ENCODE measurements at places on chromosomes 6 and 20.

DNA sequence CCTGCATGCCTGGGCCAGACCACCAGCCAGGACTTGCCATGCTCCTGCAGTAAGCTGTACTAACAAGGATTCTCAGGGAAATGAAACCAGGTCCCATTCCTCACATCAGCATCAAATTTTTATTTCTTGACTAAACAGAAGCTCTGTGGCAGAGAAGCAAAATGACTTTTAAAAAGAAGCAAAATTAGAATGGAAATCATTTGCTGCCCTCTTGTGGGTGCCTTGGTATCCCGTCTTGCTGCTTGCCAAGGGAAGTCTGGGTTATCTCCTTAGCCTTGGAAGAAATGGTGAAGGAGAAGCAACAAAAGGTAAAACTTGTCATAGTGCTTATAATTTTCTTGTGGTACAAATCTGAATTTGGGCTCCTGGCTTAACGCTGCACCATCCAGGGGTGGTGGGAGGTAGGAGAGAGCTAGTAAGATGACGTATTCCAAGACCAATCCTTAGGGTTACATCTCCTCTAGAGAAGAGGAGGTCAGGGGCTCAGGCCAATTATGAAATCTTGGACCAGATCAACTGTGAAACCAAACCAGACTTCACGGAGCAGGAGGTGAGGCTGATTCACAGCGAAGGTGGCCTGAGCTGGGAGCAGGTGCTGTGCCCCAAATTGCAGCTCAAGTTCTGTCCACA lies 107.5 kb downstream of the FAXC start:
- peak; percentile 6 for DNase-seq

GRCh38 chr6:40492187-40492586 lies 95.0 kb downstream of the LRFN2 start:
- DNase-seq: no peak

DNA sequence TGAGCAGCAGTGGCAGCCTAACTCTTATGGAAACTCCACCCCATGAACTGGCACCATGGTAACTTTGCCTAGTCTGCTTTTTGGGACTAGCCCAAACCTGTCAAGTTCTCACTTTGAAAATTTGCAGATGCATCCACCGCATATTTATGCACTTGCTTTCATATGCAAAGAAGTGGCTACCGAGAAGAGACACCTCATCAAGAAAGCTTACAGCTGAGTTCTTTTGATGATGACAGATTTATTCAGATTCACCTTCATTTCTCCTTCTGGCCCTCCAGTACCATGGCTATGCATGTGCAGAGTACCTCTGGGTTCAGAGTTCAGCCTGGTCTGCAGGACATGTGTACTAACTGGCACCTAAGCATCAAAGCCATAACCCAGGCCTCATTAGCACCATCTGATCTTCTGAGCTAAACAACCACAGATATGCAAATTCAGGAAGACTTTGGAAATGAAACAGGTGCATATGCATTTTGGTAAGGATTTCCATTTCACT lies 154.3 kb upstream of the TENT5A start:
- DNase-seq: no peak

GRCh38 chr6:89999945-90000825 lies 105.9 kb downstream of the GJA10 start:
- DNase-seq: no peak

GRCh38 chr20:63102721-63103375 lies 96.1 kb upstream of the BHLHE23 start:
- peak; percentile 83 for DNase-seq

DNA sequence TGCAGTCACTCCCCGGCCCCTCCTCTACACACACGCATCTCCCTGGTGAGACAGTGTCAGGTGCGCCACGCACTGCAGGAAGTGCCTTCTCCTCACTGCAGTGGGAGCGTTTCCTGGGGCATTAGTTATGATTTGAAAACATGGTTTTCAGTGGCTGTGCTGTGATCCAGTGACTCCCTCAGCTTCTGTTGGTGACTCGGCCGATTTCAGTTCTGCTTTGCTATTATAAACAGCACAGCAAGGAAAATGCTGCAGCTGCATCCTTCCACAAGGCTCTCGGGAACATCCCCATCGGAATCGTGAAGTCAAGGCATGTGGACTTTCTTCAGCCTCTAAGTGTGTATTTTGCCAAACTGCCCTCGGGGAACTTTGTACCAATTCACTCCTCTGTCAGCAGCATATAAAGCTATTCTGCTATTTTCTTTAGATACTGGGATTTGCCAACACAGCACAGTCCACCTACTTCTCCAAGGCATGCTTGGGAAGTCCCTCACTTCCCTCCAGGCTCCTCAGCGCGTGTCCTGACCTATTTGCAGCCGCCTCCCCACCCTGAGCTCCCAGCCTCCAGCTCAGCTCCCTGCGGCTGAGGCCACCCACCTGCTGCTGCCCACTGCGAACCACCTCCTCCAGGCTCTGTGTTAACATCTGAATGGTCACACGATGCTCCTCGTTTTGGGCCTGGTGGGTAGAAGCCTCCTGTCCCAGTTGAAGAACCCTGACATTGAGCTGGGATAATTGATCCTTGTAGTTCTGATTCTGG lies 54.5 kb downstream of the GINS1 start:
- no peak for DNase-seq

GRCh38 chr20:31835977-31836852 lies 9.2 kb downstream of the FOXS1 start:
- no peak for DNase-seq

- DNase-seq: peak; percentile 23
These were observed 85.2 kb downstream of the SHLD1 start for GRCh38 chr20:5835321-5835821.

DNA sequence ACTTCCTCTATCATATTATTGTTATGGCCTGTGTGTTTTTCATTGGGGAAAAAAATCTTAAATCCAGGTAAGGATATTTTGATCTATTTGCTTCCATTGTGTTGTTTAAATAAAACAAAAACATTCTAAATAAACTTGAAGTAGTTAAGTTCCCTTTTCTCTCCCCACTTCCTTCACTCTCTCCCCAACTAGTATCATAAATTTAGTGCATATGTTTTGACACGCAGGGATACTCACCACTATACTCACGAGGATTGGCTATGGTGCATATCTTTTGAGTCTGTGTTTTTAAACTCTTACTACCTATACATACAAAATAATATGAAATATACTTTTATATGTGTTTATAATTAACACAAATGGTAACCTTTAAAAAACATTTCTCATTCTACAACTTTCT lies 5.2 kb downstream of the TTLL9 start:
- DNase-seq: no peak

DNA sequence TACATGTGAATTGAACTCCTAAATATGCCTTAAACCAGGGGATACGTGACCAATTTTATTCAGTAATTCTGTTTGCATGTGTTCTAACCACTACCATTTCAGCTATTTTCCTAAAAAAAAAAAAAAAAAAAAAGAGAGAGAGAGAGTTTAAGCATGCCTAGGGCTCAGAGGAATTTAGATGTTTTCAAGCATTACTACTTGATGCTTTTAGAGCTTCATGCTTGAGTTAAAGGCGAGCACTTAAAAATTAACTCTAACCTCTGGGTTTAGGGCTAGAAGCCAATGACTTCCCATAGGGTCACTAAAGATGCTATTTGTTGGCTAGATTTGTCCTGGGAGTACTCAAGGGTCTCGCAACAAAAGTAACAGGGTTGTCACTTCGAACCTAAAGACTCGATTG lies 217.7 kb downstream of the ATXN1 start:
- no peak for DNase-seq

DNA sequence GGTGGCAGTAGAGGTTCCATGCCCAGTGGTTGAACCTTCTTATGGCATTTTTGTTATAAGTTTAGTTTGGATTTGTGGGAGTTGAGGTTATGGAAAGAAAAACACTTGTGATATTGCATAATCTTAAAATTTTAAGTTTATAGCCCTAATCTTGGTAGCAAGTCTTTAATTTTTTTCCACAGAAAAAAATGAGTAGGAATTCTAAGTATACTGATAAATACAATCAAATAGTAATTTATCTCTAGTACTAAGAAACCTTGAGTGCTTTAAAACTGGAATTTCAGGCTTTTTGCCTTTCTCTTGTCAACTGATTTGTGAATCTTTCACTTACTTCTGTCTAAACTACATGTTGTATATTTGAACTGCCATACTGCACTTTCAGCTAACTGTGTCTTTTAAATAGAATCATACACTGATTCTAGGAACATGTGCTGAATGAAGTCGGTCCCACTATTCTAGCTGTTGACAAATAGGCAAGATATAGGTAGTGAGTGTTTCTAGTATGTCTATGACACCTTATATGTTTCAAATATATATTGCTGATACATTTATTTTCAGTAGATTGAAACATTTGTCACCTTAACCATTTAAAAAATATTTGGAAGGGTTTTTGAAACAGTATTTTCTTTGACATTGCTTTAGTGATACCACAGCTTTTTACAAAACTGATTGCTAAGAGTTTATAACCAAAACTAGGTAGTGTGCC lies 2.4 kb downstream of the PARD6B start:
- no peak for DNase-seq

- no peak for DNase-seq
These were observed 296.9 kb downstream of the BCKDHB start for GRCh38 chr6:80403365-80403764.

GRCh38 chr6:38589367-38589720 lies 50.4 kb downstream of the BTBD9 start:
- no peak for DNase-seq

- DNase-seq: no peak
These were observed 54.2 kb upstream of the MAFB start for GRCh38 chr20:40743141-40743775.

GRCh38 chr6:142885182-142885867 lies 59.7 kb downstream of the HIVEP2 start:
- DNase-seq: peak; percentile 34

GRCh38 chr20:4052554-4052953 lies 37.2 kb upstream of the RNF24 start:
- no peak for DNase-seq

DNA sequence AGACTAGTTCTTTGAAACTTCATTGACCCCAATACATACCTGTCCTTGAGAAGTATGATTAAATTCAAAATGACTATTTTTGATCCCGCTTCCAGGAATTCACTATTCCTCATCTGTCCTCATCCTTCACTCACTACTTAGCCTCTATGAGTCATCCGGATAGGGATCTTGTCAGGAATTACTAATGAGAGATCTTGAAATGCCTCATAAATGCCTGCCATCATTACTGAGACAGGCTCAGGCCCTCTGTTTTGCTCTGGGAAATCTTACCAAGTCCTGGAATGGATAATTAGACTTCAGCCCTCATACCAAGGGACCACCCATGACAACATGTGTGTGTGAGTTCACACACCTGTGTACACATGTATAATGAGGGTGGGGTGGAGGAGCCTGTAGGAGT lies 2.8 kb upstream of the CYP24A1 start:
- DNase-seq: no peak

- DNase-seq: no peak
These were observed 31.7 kb upstream of the CCR6 start for GRCh38 chr6:167091026-167091804.

DNA sequence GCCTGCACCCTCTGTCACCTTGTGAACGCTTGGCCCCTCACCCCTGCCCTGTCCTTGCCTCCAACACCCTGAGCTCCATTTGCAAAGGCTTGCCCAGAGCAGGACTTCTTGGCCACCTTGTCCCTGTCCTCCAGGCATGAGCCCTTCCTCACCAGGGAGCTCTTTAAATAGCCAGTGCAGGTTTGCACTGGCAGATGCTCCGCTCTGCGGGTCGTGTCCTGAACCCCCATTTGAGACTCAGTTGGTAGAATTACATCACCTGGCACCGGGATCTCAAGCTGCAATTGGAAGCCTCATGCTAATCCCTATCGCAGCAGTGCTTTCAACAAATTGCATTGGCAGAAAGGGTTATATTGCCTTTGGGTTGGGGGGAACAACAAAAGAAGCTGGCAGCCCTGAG lies 85.9 kb downstream of the TRMT6 start:
- DNase-seq: no peak

All from activated CD4-positive, alpha-beta T cell treated with anti-CD3 and anti-CD28 coated beads for 48 hours (primary cell).